Peyer's patch (tissue), 4 donors: ENCODE measurements at places on chromosomes 11 and 22. TPM values are rescaled to one million over a fixed set of nuclear protein-coding genes. Genes with fewer than 3 reads are reported as not detected.

SYCE3 gene
- total RNA-seq, result not detected

- H3K4me3 ChIP-seq, result no peak overlapping the region
- H3K27ac ChIP-seq, result no peak overlapping the region
- DNase-seq, result no peak
- H3K27me3 ChIP-seq, result no peaks in the 10 kb centered on the region
- peaks cover 5% of the 10 kb centered on the region for H3K4me1 ChIP-seq
Observed at GRCh38 chr11:72789493-72790131, 4.2 kb downstream of the STARD10 start.

DNA sequence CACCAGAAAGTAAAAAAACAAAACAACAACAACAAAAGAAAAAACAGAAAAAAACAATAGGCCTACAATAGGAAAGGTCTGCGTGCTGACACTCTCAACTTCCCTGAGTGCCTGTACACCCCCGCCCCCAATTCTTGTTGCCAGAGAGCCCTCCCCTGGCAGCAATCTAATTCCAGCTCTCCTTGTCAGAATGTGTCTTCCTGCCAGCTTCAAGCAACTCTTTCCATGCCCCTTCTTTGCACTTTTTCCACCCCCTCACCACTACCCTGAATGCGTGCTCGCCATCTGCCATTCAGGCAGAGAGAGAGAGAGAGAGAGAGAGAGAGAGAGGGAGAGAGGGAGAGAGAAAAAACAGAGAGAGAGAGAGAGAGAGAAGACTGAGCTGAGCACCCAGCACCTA is 245.0 kb downstream of the KIRREL3 start:
- no peak overlapping the region for H3K4me3 ChIP-seq
- no peak overlapping the region for H3K27ac ChIP-seq
- no peaks in the 10 kb centered on the region for H3K36me3 ChIP-seq
- H3K27me3 ChIP-seq, result no peaks in the 10 kb centered on the region

CRYBA4 gene
- not detected for total RNA-seq
